ENCODE measurements at places on chromosomes 5 and 9.

DNA sequence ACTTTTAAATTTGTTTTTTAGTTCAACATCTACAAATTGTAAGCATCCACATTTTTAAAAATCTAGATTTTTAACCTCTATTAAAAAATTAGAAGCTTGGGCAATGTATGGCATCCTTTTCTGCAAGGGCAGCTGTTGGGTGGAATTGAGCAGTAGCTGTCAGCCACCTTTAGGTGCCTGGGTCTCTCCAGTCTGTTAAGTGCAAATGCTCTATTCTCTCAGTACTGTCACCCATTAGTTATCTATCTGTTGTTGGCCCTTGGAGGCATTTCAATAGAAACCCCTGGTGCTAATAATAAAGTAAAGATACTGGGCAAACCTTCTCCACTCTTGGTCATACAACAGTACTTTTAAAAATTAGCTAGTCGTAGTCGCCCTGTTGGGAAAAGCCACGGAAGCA lies 63.6 kb downstream of the PIP5K1B start:
- DNase-seq, result no peak

GRCh38 chr5:601771-602465 lies 10.2 kb upstream of the CEP72 start:
- no peak for DNase-seq

DNA sequence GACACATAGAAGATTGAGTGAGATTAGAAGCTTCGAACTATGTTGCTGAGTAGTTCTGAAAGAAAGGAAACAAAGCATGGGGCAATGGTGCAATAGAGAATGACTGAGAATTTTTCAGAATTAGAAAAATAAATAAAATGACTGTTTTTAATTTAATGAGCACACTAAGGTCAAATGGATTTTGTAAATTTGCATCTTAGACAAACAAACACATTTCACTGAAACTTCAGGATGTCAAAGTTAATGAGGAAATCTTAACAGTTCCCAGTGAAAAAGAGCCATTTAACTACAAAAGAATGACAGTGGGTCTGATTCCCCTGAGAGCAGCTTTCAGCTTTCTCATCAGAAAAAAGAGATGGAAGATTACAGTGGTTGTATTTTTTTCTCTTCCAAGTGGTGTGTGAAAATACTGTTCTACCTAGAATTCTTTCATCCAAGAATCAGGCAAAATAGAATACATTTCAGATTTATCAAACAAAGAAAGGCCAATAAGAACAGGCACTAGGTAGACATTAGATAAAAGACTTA lies 591.9 kb downstream of the SEMA5A start:
- DNase-seq, result no peak

DNA sequence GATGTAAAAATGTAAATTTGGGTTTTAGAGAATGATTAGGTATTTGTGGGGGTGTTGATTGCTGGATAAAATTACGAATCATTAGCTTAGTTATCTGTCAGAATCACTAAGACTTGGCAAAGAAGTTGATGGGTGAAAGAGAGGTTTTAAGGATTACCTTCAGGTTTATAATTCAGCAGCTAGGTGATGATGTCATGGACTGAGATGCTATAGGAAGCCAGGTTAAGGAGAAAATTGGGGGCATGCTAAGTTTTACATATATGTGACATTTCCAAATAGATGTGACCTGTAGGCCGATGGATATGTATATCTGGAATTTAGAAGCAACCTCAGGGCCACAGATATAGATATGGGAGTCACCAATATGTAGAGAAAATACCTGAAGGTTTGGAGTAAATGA lies 228.0 kb downstream of the FER start:
- DNase-seq, result no peak

- no peak for DNase-seq
Observed at GRCh38 chr5:163846512-163846911, 341.1 kb downstream of the MAT2B start.

DNA sequence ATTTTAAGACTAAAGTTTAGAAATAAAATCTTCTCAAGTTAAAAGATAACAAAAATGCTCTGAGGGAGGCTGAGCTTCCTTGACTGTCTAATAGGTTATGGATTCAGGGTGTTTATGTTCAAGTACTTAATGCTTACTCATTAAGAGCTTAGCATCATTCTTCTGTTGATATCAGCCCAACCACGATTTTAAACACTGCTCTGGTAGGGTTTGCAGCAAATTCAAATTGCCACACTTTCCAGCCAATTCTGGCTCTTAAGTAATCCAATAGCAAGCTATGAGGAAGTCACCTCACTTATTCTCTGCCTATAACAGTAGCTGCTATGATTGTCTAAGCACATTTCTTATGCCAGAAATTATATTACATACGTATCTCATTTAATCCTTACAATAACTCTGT lies 191.0 kb upstream of the KIF2A start:
- DNase-seq, result no peak

GRCh38 chr5:56631719-56632118 lies 183.6 kb upstream of the MAP3K1 start:
- no peak for DNase-seq

DNA sequence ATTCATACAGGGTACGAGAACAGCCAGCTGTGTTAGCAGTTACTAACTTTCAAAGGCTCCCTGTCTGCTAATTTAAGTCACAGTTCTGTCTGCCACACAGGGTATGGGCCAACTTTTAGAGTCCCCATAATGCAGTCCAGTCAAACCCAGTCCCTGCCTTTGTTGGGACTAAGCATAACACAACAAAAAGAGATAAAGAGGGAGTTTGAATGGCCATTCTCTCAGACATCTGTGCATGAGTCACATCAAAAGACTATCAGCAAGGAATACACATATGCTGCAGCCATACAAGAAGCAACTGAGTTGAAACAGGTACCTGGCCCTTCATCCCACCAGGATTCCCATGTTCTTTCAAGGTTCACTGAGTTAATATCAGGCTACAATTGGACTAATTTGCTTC lies 744.5 kb upstream of the C9orf72 start:
- DNase-seq, result no peak

DNA sequence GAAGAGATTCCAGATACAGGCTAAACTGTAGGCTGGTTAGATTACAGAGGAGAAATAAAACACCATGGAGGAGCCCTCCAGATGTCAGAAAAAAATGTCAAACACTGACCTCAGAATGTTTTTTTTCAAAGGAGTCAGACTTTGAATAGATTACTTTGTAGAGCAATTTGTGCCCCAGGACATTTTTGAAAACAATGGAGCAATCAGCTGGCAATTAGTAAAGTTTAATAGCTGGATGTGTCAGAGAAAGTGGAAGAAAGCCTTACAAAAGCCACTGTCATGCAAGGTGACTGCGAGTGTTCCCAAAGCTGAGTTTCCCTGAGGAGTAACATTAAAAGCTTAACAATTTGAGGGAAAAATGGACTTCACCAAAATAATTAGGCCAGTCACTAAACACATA lies 417.8 kb upstream of the CTNND2 start:
- no peak for DNase-seq

- DNase-seq, result no peak
Observed at GRCh38 chr9:20319641-20320337, 302.5 kb downstream of the MLLT3 start.

DNA sequence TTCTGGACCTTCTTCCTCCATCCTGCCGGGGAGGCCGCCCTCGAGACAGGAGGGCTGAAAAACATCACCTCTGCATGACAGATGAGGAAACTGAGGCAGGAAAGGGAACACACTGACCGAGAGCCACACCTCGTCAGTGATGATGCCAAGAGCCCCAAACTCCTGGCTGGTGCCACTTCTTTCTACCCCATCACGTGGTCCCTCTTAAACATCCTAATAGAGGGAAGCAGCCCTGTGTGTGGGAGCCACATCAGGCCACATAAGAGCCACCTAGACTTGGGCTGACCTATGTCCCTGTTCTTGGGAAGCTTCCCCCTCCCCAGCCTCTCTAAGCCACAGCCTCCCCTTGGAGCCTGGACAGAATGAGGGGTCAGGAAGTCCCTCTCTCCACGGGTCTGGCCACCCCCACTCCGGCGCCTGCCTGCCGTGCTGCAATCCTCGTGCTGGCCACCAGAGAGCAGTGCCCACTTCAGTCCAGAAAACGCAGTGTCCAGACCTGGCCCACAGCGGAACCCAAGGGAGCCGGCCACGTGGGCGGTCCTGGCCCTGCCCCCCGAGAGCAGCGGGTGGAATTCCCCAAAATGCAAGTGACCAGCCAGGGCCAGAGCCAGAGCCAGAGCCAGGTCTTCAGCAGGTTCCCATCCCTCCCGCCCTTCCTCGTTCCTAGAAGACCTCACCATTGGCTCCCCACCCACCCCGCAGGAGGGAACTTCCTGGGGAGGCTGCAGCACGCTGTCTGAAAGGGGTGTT lies 54.7 kb upstream of the SARDH start:
- DNase-seq, result peak; percentile 10

GRCh38 chr5:158727136-158727535 lies 372.6 kb downstream of the EBF1 start:
- DNase-seq, result no peak

DNA sequence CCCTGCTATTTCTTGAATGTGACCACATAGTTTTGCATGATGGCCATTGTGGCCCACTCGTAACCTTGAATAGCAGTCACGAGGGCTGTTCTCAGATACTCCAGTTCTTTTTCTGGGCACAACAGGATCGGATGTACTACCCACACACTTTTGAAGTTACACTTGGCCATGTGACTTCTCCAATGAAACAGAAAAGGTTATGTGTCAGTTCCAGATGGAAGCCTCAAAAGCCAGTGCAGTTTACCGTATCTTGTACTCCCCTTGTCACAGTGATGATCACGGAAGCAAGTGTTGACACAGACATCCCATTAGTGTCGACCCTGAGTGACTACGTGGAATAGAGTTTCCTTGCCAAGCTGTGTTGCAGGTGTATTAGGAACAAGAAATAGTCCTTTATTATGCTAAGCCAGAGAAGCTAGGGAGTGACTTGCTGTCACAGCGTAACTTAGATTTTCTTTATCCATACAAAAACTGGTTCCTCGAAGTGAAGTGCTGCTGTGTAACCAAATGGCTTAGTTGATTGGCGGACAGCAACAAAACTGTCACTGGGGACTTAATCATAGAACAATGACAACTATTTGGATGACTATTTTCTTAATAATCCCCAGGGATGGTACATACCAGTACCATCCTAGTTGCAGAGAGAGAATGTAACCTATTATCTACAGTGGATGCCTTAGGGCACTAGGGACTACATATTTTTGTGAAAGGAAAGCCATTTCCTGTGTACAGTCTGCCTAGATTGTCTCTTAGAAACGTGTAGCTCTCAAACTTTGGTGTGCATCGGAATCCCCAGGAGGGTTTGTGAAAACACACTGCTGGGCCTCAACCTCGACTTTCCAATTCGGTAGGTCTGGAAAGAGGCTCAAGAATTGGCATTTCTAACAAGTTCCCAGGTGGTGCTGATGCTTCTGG lies 90.1 kb upstream of the DMRT1 start:
- DNase-seq, result no peak

DNA sequence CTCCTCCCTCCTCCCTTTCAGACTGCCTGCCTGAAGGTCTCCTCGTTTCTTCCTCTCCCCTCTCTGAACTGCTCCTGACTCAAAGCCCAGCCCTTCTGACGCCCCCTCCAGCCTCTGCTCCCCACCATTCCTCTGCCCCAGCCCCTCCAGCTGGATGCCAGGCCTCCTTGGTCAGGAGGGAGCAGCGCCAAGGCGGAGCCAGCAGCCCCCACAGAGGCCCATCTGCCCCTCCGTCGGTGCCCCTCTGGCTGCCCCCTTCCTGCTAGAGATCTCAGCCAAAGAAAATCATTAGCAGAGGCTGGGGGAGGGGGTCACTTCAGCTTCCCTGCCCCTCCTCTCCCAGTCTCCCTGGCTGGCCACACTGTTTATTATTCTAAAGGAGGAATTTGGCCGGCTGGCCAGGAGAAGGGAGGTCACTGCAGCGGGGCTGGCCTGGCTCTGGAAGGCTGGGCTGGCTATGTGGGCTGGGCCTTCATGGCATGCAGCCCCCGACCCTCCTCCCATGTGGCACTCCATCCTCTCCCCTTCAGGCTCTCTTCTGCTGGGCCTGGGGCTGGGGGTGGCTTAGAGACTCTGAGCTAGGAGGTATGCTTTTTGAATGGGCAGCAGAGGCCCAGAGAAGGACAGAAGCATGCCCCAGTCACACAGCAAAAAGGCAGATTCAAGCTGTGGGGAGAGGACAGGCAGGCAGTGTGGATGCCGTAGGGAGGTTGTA lies 16.9 kb downstream of the PDGFRB start:
- DNase-seq, result no peak

DNA sequence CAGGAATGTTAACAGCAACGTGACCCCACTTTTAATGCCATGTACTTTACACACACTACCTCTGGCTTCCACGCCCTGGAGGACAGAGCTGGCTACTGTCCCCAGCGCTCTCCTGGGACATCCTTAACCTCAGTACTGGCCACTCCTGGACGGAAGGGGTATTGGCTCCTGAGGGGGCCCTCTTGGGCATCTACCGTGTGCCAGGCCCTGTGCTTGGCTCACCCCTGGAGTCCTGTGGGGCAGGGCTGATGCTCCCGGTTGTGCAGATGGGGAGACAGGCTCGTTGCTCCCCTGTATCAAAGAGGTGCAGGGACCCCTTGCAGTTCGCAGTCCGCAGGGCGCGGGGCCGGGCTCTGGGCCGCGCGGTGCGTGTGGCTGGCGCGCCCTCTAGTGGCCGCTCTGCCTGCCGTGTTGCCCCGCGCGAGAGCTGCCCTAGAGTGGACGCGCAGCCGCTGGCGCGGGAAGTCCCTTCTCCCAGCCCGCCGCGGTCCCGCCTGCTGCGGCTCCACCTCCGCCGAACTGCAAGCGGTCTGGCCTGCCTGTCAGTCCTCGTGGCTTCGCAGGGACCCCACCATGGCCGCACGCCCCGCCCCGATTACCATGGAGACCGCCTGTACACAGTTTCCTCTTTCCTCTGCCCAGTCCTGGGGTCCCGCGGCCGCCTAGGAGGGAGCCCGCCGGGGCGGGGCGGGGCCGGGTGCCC lies at the start of gene WDR38:
Gene WDR38, plus strand, starts transcription at position 632 of the 703 bp plus-strand sequence. CDS start 72 bp downstream, outside the sequence.
- no peak for DNase-seq

DNA sequence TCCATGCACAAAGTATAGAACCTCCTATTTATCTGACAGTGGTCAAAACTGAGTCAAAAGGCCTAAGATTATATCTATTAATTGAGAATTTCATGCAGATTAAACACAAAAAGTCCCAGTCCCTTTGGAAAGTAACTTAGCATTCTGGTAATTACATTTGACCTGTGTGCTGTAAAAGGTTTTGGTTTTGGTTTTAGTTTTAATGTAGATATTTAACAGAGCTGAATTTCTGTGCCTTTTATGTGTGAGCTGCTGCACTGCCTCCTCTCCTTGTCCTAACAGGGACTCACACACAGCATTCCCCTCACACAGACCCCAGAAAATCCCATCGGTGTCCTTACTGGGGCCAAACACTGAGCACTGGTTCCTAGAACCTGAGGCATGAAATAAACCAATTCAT lies 31.0 kb upstream of the FSD1L start:
- DNase-seq, result no peak

Data from glomerular endothelial cell (primary cell).